ENCODE measurements at places on chromosomes 4 and X.

- peak; percentile 69 for DNase-seq
Observed at GRCh38 chrX:16903274-16904022, 33.3 kb upstream of the RBBP7 start.

GRCh38 chrX:51053741-51054140 lies 143.2 kb downstream of the BMP15 start:
- no peak for DNase-seq

GRCh38 chr4:5824635-5825034 lies 68.3 kb downstream of the CRMP1 start:
- peak; percentile 54 for DNase-seq

DNA sequence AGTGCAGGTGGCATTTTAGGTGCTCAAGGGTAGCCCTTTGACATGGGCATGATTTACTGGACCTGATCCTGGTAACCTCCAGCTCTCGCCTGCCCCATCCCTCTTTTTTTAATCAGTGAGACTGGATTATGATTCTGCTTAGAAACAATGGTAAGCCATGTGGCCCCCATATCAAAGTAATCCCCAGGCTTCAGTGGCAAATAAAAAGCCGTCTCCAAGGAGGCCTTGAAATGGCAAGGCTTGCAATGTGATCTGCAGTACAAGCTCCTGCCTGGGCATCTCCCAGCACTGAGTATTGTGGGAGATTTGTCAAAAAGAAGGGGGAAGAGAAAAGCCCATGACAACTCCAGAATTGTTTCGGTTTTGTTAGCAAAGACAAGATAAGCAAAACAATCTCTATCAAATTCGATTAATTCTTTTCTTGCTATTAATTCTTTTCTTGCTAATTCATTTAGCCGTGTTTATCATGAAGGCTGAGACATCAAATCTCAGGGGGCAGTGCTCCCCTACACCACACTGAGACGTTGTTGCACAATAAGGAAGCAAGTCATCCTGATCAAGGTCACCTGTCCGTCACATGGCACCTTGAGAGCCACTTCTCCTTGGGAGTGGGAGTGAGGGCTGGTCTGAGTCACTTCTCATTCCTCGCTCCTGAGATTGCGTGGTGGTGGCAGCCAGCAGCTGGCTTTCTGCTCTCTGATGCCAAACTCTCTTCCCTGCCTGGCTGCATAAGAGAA lies 312.7 kb upstream of the GATB start:
- DNase-seq = no peak

DNA sequence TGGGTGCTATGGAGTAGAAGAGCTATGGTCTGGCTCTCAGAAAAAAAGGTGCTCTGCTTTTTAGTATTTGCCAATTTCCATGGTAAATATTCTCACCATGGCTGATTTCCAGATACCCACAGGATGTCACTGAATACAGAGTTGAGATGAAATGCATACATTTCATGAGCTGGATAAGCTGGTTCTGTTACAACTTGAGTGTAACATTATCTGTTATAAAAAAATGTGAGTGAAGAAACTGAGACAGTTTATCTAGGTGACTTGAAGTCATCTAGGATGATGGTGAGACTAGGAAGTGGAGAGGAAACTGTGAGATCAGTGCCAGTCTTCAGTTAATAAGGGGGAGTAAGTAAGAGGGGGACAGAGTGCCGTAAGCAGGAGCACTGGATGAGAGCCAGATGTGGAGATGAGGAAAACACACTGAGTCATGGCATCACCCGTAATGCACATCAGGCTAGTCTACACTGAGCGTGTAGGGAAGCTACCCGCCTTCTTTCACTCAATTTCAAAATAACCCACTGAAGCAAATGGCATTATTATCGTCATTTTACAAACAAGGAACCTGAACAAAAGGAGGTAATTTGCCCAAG lies 5.0 kb downstream of the HPSE start:
- DNase-seq = peak; percentile 36

- no peak for DNase-seq
Observed at GRCh38 chr4:22502895-22503814, 12.7 kb downstream of the ADGRA3 start.

DNA sequence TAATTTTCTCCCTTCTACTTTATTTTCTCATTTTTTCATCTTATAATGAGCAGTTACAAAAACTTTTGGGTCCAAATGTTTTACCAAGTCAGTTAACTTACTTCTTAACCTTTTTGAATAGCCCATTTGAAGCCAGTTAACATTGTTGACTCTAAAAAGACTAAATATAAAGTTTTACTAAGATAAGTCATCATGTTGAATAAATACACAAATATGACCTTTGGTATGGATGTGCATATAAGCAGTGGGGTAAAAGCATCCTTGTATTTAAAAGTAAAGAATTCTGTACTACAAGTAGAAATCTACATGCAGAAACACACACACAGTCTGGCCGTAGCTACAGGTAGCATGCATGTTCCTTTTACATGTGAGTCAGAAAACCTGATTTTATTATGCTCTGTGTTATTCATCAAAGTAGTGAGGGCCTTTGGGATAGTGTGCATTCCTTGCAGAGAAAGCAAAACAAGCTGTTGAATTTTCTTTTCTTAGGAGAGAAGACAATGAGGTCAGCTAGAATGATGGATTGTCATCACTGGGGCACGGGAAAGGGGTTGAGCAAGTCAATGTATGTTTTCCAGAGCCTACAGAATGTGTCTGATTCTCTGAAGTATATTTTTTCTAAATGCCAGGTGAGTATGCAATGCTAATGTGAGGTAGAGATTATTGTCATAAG lies 533.2 kb upstream of the AGA start:
- no peak for DNase-seq

GRCh38 chrX:155086202-155086840 lies 15.0 kb downstream of the BRCC3 start:
- peak; percentile 58 for DNase-seq

- DNase-seq = no peak
Observed at GRCh38 chr4:158229768-158230167, 19.5 kb downstream of the TMEM144 start.

GRCh38 chrX:12955882-12956703 lies 18.8 kb upstream of the TMSB4X start:
- DNase-seq = peak; percentile 96

- DNase-seq = no peak
Observed at GRCh38 chr4:110104661-110105060, 93.8 kb downstream of the ELOVL6 start.
